Right ventricle myocardium inferior (tissue), 1 donor: ENCODE measurements at places on chromosomes 1 and 21. TPM values are rescaled to one million over a fixed set of nuclear protein-coding genes. Genes with fewer than 3 reads are reported as not detected.

Gene SLC9C2
- 0.16 TPM for total RNA-seq

Gene AMIGO1
- 18.3 TPM for total RNA-seq

Gene BRINP2
- 0.32 TPM for total RNA-seq

Gene AGO4
- total RNA-seq = 16.5 TPM

Gene PTGS2
- 0.32 TPM for total RNA-seq

Gene TTLL7
- total RNA-seq = 3.7 TPM

Gene WNT4
- total RNA-seq = not detected

Gene SH2D5
- not detected for total RNA-seq

Gene SLAMF9
- total RNA-seq = not detected

Gene ASTN1
- 0.35 TPM for total RNA-seq

Gene NTMT2
- 5.3 TPM for total RNA-seq

Gene SPRR2G
- total RNA-seq = not detected

Gene CDC14A
- 2.7 TPM for total RNA-seq

Gene OR2L8
- total RNA-seq = not detected

Gene ABCA4
- 0.11 TPM for total RNA-seq

Gene LCE6A
- total RNA-seq = not detected

Gene GRHL3
- not detected for total RNA-seq

Gene AMY2B
- 15.1 TPM for total RNA-seq

Gene S100A8
- 79.9 TPM for total RNA-seq

Gene INSRR
- 0.46 TPM for total RNA-seq

Gene S100A7A
- not detected for total RNA-seq

Gene S100A3
- 0.49 TPM for total RNA-seq

Gene KCNJ9
- not detected for total RNA-seq

Gene SPRR3
- not detected for total RNA-seq

Gene HRNR
- not detected for total RNA-seq
